ENCODE measurements at places on chromosomes 4 and X.

GRCh38 chr4:22245294-22245693 lies 270.6 kb downstream of the ADGRA3 start:
- no peak for DNase-seq

- no peak for DNase-seq
Measured at GRCh38 chrX:41723826-41724225, at the start of gene GPR82. Gene GPR82 (plus strand): TSS chrX:41724181. CDS start chrX:41727027, 2,846 bp downstream.

- no peak for DNase-seq
Measured at GRCh38 chrX:52118262-52118661, 49.3 kb upstream of the MAGED4B start.

- DNase-seq: no peak
Measured at GRCh38 chrX:113919387-113919786, 664.5 kb upstream of the HTR2C start.

DNA sequence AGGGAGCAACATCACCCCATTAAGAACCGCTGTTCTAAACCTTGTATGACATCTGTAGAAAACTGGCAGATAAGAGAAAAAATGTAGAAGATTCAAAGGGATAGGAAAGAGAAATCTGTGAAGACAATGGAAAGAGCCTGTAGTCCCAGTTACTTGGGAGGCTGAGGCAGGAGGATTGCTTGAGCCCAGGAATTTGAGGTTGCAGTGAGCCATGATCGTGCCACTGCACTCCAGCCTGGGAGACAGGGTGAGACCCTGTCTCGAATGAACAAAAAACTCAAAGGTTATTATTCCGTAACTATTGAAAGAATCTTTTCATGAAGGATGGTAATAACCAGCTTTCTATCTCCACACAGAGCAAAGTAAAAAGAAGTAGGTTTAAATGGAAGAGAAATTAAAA lies 1.6 kb upstream of the CLCN4 start:
- DNase-seq: no peak

DNA sequence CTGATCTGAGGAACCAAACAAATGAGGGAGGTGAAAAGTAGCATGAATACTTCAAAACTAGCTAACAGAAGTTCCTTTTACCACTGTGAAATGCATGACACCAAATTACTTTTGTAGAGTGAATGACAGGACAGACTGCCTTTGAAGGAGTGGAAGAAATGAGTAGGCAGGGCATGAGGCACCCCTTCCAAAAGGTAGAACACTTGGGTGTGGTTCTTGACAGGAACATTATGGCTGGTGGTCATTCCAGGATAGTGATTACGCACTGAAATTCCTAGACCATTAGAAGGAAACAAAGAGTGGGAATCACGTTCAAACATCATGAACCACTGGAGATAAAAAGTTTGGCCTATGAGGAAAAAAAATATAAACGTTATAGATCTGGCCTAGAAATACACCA lies 4.9 kb downstream of the HUWE1 start:
- DNase-seq: no peak

- no peak for DNase-seq
Measured at GRCh38 chrX:120446498-120446897, 22.6 kb downstream of the LAMP2 start.

GRCh38 chr4:138494931-138495330 lies 252.8 kb upstream of the SLC7A11 start:
- peak; percentile 30 for DNase-seq

DNA sequence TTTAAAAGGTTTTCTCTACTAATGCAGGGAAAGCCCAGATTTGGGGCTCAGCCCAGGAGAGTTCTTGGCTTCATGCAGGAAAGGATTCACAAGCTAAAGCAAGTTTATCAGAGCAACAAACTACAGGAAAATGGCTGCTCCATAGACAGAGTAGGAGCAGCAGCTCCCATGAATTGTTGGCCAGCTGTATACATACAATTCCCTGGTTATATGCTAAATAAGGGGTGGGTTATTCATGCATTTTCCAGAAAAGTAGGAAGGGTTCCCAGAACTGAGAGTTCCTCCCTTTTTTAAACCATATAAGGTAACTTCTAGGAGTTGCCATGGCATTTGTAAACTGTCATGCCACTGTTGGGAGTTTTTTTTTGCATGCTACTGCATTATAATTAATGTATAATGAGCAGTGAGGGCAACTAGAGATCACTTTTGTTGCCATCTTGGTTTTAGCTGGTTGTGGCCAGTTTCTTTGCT lies 2.6 kb downstream of the C4orf33 start:
- no peak for DNase-seq

GRCh38 chrX:16981209-16981608 lies 34.8 kb downstream of the REPS2 start:
- DNase-seq: no peak

- no peak for DNase-seq
Measured at GRCh38 chr4:129208481-129208880, 112.5 kb downstream of the C4orf33 start.

All from HEK293T (cell line).